ENCODE measurements at places on chromosomes 16 and 17. TPM values are rescaled to one million over a fixed set of nuclear protein-coding genes. Genes with fewer than 3 reads are reported as not detected.

The PRSS27 gene
- polyA plus RNA-seq: 1.3 TPM

DNA sequence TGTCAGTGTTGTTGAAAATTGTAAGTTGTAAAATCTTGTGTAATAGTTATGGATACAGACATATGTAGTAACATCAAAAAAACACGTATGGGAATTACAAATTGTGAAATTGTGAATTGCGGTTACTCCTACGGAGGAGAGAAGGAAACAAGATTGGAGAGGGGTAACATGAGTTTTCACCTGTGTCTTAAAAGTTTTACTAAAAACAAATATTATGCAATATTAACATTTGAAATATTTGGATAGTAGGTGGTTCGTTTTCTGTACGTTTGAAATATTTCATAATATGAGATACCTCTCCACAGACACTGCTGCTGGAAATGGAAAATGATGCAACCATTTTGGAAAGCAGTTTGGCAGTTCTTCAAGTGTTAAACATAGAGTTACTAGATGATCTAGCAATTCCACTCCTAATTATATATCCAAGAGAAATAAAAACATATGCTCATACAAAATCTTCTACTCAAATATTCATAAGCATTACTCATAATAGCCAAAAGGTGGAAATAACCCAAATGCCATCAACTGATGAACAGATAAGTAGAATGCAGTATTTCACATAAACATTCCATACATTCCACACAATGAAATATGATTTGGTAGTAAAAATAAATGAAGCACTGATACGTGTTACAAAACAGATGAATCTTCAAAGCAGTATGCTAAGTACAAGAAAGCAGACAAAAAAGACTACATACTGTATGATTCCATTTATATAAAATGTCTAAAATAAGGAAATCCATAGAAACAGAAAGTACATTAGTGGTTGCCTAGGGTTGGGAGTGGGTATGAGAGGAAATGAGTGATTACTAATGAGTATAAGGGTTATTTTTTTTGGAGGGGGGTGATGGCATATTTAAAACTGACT lies 40.7 kb upstream of the ABCA10 start:
- DNase-seq: no peak

The EVPL gene
- 63.2 TPM for polyA plus RNA-seq

DNA sequence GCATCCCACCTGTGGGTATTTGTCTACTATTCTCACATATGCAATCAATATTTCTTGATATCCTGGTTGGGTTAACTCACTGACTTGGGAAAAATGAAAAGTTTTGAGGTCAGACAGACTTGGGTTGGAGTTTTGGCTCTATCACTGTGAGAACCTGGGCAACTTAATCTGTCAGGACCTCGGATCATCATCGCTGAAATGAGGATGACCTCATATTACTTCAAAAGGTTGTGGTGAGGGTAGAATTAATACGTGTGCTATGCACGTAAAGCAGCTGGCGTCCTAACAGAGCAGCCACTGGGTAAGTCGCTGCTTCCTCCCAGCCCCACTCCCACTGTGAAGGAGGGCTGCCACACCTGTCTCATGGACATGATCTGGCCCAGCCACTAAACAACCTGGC lies 57.3 kb downstream of the COG7 start:
- DNase-seq: no peak

DNA sequence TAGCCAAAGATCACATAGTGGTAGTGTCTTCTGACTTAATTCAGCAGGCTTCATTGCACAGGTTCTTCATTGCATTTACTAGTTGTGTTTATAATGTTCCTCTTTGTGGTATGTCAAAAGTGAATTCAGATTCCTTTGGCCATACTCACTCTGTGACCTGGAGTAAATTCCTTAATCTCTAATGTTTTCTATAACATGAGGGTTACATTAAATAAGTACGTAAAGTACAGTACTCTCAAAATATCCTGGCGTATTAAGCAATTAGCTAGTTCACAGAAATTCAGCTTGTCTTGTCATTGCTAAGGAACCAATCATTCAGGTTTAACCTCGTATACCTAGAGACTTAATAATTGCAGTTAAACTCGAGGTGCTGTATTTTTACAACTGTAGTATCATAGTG lies 4.2 kb downstream of the RPS6KB1 start:
- DNase-seq: no peak

GRCh38 chr17:41985919-41986318 lies 19.3 kb downstream of the CNP start:
- no peak for DNase-seq

The MRTFB gene
- 20.6 TPM for polyA plus RNA-seq

The KRT13 gene
- 0.94 TPM for polyA plus RNA-seq

The ATXN2L gene
- polyA plus RNA-seq: 130 TPM

DNA sequence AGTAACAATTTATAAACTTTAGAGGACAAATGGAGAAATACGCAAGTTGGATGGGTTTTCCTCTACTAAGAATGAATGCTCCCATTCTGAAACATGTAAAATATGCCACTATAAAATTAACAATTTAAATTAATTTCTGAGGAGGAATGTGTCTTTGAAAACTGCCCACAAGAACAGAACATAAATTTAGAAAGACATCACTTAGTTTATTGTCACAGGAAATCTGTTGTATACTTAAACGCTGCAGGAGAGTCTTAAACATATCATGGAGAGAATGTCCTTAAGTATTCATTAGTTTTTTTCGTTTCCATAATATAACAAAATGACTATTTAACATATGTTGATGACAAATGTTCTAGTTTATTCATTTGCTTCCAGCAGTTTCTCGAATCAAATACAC lies 29.6 kb downstream of the USP32 start:
- DNase-seq: no peak

DNA sequence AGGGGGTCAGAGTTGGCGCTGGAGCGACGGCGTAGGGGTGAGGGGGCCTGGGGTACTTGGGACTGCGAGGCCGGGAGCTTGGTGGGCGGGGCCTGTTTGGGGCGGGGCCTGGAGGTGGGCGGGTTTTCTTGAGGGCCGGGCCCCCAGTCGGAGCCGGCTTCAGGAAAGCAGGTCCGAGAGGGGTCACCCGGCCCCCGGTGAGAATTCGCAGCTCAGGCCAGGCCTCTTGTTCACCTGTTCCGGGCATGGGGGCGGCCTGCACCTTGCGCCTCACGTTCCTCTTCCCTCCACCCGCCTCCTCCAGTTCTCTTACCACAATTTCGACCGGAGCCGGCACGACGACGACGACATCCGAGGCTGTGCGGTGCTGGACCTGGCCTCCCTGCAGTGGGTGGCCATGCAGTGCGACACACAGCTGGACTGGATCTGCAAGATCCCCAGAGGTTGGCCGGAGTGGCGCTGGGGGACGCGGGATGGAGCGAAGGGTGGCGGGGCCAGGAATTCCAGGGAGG lies 52.5 kb downstream of the MRC2 start:
- no peak for DNase-seq

GRCh38 chr17:32928586-32929535 lies 908 bp downstream of the TMEM98 start:
- DNase-seq: peak; percentile 67

GRCh38 chr17:8117367-8117979 lies 841 bp downstream of the ALOXE3 start:
- no peak for DNase-seq

- DNase-seq: no peak
These were observed 147.5 kb downstream of the KCNJ12 start for GRCh38 chr17:21523497-21524210.

DNA sequence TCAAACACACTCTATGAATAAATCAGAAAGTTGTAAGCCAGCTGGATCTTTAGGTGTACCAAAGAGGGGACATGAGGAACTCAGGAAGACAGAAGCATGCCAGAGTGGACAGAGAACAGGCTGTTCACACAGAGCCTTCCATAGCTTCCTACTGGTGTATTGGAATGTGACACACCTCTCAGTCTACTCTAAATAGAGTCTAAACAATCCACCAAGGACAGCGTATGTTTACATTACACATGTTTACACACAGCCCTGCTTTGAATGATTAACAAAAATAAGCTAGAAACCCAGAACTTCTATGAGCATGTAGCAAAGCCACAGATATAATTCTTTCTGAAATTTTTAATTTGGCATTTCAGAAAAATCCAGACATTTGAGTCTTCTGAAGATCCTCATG lies 1279.0 kb upstream of the CDH8 start:
- DNase-seq: no peak

DNA sequence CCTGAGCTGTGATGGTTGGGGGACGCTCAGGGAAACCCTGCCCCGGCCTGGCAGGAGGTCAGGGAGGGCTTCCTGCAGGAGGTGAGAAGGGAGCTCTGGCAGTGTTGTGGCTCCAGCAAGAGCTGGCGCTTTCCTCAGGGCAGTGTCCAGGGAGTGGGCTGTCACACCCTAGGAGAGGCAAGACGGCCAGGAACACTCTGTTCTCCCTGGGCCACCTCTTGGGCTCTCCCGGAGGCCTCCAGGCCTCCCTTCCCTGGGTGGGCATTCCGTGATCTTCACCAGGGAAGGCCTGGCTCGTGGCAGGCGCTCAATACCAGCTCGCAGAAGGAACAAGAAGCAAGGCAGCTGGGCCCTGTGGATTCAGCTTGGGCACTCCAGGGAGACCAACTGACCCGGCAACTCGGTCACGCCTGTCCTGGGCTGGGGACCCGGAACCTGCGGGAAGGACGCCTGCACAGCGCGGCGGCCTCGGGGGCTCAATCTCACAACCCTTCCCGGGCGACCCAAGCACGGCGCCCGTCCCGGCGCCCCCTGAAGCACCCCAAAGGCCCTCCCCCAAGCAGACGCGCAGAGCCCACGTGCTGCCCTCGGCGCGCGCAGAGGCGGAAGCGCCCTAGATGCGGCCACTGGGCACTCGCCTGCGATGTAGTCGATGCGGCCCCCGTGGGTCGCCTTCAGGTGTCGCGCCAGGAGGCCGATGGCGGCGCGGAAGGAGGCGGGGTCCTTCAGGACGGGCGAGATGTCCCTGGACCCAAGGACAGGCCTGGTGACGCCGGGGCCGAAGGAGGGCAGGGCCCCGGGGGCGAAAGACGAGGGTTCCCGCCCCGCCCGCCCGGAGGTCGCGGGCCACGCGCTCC lies 588 bp downstream of the APRT start:
- peak; percentile 86 for DNase-seq

GRCh38 chr16:51313198-51313597 lies 162.1 kb upstream of the SALL1 start:
- no peak for DNase-seq

- DNase-seq: no peak
These were observed 53.1 kb downstream of the PRKCA start for GRCh38 chr17:66355510-66355909.

GRCh38 chr16:17205279-17206211 lies 265.2 kb downstream of the XYLT1 start:
- DNase-seq: no peak

GRCh38 chr17:45087504-45087975 lies 26.4 kb downstream of the NMT1 start:
- no peak for DNase-seq

- DNase-seq: no peak
These were observed 28.6 kb upstream of the HYDIN start for GRCh38 chr16:71259086-71259485.

DNA sequence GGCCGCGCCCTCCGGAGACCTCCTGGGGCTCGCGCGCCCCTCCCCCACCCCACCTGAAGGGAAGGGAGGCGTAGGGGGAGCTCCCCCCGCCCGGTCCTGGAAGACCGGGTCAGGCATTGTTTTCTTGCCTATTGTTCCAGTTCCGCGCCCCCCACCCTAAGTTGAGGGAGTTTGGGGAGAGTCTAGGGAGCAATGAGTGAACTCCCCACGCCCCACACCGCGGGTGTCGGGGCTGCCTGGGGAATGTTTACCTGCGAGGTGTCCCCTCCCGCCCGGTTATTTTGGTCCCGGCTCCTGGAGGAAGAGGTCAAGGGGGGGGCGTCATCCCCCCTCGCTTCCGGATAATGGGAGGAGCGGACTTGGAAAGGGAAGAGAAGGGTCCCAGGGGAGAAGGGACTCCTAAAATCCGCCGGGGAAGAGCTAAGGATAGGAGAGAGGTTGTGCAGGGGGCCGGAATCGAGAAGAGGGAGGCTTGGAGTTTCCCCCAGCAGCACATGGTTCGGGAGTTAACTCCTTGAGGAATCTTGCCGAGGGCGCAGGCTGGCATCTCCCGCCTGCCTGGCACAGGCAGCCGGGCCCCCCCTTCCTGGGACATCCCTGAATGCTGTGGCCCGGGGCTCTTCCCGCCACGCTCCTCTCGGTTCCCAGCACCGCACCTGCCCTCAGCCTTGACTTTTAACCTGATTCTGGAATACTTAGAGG lies 881 bp downstream of the MLLT6 start:
- peak; percentile 56 for DNase-seq

The SMIM36 gene
- not detected for polyA plus RNA-seq
